GM19239 (cell line): ENCODE measurements at places on chromosomes 11 and 22.
A peak's percentile ranks its signal among the peaks of the same experiment; 100 is the strongest.

- DNase-seq = no peak
These were observed 133.3 kb downstream of the ATXN10 start for GRCh38 chr22:45804986-45805325.

- DNase-seq = peak; percentile 40
These were observed 480 bp downstream of the PLEKHA7 start for GRCh38 chr11:17013548-17014320.

- DNase-seq = no peak
These were observed 64.4 kb downstream of the MYH9 start for GRCh38 chr22:36323182-36323854.

GRCh38 chr22:38777087-38777671, 16.8 kb downstream of the DNAL4 start:
- no peak for DNase-seq

GRCh38 chr22:30500628-30501027, 4.9 kb downstream of the SEC14L4 start:
- no peak for DNase-seq

GRCh38 chr22:19086896-19087295, 35.3 kb downstream of the DGCR2 start:
- no peak for DNase-seq

DNA sequence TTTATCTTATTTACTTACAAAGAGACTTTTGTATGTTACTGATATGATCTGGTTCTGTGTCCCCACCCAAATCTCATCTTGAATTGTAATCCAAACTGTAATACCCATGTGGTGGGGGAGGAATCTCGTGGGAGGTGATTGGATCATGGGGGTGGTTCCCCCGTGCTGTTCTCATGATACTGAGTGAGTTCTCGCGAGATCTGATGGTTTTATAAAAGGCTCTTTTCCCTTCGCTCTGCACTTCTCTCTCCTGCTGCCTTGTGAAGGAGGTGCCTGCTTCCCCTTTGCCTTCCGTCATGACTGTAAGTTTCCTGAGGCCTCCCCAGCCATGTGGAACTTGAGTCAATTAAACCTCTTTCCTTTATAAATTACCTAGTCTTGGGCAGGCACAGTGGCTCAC, 42.4 kb upstream of the WNT7B start:
- DNase-seq = no peak

DNA sequence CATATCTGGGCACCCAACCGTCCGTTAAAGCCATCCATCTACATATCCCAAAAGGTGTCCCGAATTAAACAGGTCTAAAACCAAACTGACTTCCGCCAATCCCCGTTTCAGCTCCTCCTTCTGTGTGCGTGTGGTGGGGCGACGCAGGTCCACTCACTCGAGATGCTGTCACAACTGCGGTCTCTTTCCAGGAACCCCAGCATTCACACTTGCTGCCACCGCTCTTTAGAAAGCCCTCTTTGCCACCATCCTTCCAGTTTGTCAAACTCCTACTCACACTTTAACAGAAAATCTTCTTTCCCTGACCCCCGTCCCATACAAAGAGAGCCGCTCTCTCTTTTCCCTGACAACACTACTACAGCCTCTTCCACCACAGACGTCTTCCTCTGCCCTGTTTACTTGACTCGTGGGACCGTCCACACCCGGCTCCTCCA, 467 bp downstream of the ESS2 start:
- no peak for DNase-seq

GRCh38 chr22:48781391-48781790, 1046.3 kb downstream of the BRD1 start:
- no peak for DNase-seq

- DNase-seq = no peak
These were observed 3.6 kb upstream of the HSD17B12 start for GRCh38 chr11:43676933-43677332.

GRCh38 chr11:10524471-10524870, 16.5 kb downstream of the RNF141 start:
- no peak for DNase-seq

GRCh38 chr11:2277008-2277346, 6.6 kb upstream of the ASCL2 start:
- no peak for DNase-seq

GRCh38 chr11:116078101-116078591, 573.9 kb upstream of the CADM1 start:
- DNase-seq = no peak

- DNase-seq = no peak
These were observed at the start of gene TRPM5 for GRCh38 chr11:2443881-2444820. TSS of gene TRPM5 (minus strand) at chr11:2444514. CDS start at chr11:2423036, 21,478 bp downstream.

DNA sequence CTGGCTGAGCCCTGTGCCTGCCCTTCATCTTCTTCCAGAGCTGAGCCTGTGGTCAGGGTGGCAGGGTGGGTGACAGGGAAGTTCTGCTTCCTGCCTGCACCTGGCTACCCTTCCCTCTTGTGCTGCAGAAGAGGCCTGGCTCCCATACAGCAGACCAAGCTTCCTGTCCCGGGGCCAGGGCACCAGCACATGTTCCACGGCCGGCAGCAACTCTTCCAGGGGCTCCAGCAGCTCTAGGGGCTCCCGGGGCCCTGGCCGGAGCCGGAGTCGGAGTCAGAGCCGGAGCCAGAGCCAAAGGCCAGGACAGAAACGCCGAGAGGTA, 15.0 kb downstream of the ROBO3 start:
- no peak for DNase-seq

DNA sequence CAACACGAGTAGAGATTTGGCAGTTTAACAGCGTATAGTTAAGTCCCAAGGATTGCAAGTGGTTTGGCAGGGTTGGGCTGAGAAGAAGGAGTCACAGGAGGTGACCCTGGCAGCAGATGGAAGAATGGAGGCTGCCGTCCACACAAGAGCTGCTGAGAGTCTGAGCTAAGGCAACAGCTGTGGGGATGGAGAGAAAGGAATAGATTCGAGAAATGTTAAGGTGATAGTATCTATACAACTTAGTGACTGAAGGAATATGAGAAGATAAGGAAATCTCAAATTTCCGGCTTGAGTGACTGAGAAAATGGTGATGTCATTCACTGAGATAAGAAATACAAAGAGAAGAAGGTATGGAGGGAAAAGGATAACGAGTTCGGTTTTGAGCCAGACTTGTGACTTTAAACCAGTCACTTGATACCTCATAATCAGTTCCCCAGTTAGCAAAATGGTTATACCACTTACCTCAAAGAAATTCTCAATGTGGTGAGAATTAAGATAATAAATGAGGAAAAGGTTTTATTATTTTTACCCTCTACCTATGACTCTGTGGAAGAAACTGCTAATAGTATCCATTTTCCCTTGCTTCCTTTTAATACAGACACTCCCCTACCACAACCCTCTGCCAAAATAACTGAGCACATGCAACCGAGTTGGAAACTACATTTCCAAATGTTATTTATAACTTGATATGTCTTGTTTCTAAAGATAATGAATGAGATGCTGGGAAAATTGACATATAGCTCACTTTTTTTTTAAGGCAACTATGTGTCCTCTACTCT, 30.7 kb downstream of the FAM168A start:
- no peak for DNase-seq
